H4 (cell line): ENCODE measurements at places on chromosomes 7 and 10.

DNA sequence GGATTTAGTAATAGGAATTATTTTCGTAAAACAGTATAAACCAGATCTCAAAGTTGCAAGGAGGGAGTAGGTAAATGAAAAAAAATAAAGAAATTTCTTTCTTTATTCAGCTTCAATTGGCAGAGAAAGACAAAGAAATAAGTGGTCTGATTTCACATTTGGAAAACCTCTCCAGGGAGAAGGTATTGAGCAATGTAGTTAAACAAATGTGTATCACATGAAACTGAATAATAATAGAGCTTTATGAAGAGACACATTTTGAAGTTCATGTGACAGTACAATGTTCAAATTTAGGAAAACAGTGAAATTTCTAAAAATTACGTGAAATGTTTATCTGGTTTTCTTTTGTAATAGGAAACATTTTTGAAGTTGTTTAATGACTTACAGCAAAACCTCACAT, 63.0 kb downstream of the TAX1BP1 start:
- DNase-seq = no peak

- no peak for DNase-seq
Observed at GRCh38 chr7:132102942-132103341, 473.3 kb downstream of the PLXNA4 start.

DNA sequence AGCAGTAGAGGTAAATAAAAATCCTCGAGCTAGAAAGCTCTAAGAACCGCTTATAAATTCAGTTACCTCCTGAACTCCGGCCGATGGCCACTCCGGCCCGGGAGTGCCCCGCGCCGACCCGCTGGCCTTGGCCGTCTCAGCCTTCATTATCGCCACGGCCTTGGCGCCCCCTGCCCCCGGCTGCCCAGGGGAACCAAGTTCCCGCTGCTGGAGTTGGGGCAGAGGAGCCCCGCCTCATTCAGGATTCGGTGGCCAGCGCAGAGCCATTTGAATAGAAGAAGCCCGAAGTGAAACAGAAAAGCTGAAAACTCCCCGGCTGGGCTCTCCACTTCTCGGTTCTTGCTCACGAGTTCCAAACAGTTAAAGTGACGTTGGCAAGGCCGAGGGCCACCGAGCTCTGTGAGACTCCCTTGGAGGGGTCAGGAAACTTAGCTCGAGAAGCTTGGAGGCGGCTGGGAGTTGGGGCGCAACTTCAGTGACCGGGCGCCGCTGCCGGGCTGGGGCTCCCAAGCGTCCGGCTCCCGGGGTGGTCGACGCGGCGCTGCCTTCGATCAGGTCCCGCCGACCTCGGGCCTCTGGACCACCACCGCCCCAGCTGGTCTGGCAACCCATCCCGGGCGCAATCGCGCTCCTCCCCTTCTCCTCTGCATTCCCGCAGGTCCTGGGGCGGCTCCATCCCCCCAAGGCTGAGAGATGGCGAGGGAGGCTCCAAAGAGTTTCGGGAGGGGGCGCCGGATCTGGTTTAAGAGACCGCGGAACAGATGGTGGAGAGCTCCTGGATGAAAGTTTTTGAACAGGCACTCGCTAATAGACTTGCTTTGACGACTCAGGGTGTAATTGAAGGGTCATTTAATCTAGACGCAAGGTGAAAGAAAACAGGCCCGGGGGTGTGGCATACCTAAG, 5.8 kb upstream of the FEZF1 start:
- DNase-seq = no peak

DNA sequence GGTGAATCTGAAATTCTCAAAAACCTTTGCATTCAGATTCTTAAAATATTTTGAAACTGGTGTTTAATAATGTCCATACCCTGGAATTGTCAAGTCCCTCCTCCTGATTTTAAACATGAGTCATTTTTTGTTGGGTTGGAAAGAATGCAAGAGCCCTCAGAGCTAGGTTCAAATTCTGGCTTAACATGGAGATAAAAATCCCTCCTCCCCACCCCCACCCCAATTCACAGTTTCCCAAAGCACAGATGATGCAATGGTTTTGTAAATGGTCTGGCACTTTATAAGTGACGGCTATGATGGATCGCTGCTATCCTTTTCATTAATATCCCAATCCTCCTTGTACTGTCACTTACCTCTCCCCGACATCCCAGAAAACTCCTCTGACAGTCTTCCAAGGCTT, 332.8 kb downstream of the PLXNA4 start:
- DNase-seq = no peak

GRCh38 chr10:99375426-99375825, 46.3 kb downstream of the CNNM1 start:
- no peak for DNase-seq

- DNase-seq = no peak
Observed at GRCh38 chr7:75687246-75688088, 51.3 kb downstream of the HIP1 start.

GRCh38 chr7:120733143-120733542, 124.8 kb downstream of the TSPAN12 start:
- DNase-seq = peak; percentile 62

DNA sequence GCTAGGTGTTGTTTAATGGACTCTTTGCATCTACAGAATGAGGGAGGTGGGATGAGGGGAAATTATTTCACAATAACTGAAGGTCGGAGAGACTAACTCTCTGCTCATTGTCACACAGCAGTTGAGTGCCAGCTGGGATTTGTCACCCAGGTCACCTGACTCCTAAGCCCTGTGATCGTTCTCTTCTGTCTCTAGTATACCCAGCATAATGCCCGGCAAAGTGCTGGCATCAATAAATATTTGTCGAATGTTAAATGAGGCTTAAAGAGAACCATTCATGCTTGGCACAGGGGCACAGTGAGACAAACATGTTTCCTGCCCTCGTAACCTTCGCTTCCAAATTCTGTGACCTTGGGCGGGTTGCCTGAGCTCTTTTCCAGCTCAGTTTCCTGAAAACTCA, 70.8 kb downstream of the TCF7L2 start:
- no peak for DNase-seq

GRCh38 chr7:134692344-134692705, 45.7 kb downstream of the BPGM start:
- no peak for DNase-seq

DNA sequence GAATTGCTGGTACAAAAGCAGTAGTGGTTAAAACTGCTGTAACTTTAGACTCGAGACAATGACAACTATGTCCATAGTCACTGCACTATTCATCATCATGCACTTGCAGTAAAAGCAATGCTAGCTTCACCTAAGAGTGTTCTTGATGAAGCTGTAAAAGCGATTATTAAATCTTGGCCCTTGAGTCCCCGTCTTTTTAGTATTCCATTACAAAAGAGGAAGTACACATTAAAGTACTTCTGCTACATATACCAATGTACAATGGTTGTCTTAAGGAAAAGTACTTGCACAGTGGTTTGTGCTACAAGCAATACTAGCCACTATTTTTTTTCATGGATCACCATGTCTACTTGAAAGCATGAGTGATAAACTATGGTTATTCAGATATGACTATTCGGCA, 78.3 kb downstream of the ATAD1 start:
- DNase-seq = no peak

DNA sequence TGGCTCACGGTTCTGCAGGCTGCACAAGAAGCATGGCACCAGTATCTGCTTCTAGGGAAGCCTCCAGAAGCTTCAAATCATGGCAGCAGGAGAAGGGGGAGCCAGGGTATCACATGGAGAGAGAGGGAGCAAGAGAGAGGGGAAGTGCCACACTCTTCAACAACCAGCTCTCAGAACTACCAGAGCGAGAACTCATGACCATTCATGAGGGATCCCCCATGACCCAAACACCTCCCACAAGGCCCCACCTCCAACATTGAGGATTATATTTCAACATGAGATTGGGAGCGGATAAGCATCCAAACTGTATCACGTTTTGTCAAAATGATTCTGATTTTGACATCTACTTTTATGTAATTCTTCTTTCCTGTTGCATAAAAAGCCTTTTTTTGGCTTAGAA, 38.5 kb downstream of the CREM start:
- no peak for DNase-seq

- DNase-seq = peak; percentile 25
Observed at GRCh38 chr7:114539575-114539974, 125.0 kb downstream of the FOXP2 start.

DNA sequence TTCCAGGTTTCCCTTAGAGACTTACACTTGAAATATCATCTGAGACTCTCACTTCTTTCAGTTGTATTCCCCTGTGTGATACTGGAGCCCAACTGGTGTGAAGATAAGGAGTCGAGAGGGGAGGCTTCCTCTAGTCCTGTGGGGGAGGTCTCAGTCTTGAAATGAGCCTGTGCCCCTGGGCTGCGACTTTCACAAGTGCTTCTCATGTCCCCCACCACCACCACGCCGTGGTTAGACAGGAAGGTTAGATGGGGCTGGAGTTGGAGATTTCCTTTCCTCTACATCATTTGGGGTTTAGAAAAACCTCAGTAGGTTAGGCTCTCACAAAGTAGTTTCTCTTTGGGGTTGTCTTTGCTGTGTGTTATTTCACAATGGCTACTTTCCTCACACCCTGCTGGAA, 25.6 kb upstream of the MKX start:
- no peak for DNase-seq

- DNase-seq = no peak
Observed at GRCh38 chr10:103679096-103679790, 176.1 kb downstream of the SH3PXD2A start.

DNA sequence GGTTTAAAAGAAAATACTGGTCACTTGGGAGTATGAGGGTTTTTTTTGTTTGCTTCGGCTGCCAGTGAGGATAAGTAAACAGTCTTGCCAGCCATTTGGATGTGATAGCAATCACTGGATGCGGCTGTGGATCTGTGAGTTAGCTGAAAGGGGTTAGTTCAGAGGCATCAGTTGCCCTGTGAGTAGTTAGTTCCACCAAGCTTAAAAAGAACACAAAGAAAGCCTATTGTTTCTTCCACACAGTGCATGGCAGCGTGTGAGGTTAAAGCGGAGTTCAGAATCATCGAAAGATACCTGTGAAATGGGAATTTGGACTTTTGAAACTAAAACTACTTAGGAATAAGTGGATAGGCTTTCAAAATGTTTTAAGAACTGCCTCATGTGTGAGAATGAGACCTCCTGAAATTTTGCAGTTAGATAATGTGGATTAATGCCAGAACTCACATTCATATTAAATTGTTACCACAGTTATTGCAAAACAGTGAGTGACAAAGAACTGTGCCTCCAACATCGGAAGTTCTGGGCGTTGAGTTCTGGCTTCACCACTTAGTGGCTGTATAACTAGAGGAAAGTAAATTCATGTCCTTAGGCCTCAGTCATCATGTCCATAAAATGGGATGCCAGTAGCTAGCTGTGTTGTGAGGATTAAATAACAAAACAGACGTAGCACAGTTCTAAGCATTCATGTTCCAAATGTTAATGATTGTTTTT, 31.3 kb downstream of the KIAA1217 start:
- DNase-seq = no peak

GRCh38 chr10:78898341-78899097, 170.2 kb upstream of the ZMIZ1 start:
- DNase-seq = no peak

DNA sequence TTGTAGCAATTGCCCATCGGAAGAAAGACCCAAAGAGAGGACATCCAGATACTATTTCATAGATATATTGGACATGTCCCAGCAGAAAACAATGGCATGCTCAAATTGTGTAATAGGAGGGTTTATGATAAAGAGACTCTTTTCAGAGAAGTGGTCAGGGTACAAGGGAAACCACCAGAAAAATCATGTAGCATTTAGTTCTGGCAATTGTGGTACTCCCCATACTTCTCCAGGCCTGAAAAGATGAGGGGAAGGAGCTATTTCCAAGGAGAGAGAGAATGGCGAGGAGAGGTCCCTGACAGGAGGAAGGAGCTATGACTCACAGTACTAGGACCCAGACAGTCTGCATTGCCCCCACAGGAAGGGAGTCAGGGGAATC, 68.4 kb upstream of the ADO start:
- DNase-seq = no peak

DNA sequence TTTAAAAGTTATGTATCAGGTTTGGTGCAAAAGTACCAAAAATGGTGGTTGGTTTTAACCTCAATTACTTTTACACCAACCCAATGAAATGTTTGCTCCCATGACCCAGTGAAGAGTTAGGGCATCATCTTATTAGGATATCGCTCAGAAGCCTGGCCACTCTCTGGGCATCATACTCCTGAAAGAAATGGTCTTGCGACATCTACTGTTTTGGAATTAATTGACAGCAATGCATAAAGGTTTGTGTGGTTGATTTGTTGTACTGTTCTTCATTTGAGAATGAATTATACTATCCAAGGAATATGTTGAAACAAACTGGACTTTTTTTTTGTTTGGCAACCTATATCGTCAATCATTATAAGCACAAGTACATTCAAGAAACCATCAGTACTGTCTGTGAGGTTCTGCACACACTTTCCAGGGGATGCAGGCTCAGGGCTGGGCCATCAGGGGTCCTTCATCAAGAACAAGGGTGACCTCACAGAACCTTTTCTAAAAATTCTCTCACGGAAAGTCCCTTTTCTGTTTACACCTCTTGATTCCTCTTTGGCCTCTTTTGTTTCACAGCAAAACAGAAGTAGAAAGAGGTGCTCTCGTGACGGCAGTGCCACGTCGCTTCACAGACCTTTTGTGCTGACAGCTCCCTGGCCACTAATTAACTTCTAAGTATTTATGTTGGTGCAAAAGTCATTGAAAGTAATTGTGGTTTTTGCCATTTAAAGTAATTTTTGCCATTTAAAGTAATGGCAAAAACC, 117.2 kb upstream of the KLF6 start:
- no peak for DNase-seq

DNA sequence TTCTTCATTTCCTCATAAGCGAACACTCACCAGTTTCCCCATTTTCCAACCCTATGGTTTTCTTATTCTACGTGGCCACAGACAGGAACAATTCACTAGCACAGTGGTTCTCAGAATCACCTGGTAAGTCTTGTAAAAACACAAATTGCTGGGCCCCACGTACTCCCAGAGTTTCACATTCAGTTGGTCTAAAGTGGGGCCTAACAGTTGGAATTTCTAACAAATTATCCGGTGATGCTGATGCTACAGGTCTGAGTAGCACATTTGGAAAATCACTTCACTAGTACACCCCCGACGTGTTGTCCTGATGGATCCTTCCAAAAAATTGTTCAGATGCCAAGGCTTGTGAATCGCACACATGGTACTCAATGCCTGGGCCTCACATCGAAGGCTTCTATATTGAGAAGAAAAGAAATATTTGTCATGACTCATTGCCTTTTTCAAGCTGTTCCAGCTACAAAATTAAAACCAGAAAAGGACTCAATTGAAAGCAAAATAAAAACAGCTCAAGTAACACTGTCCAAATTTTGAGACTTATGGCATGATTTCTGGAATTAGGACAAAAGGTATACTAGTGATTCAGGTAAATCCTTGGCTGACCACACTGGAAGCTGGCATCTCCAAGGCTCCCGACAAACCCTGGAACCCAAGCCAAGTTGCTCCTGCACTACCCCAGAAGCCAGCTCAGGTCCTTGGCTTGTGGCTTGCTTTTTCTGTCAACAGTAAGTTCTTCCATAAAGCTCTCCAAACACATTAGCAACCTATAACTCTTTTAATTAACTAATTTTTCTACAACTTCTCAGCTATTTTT, 12.9 kb upstream of the VIM start:
- peak; percentile 21 for DNase-seq
